ENCODE measurements at places on chromosomes 12 and 14. TPM values are rescaled to one million over a fixed set of nuclear protein-coding genes. Genes with fewer than 3 reads are reported as not detected.

CARMIL3 gene
- total RNA-seq = 11.8 TPM

TAS2R43 gene
- 2.6 TPM for total RNA-seq

CLEC1B gene
- total RNA-seq = not detected

SERPINA9 gene
- not detected for total RNA-seq

- DNase-seq = no peak
Measured at GRCh38 chr12:9741726-9742125, 8.8 kb upstream of the CLECL1 start.

GRCh38 chr14:72968316-72968715, 42.1 kb downstream of the DCAF4 start:
- peak; percentile 34 for DNase-seq
